ENCODE measurements at places on chromosomes 2 and 18.

DNA sequence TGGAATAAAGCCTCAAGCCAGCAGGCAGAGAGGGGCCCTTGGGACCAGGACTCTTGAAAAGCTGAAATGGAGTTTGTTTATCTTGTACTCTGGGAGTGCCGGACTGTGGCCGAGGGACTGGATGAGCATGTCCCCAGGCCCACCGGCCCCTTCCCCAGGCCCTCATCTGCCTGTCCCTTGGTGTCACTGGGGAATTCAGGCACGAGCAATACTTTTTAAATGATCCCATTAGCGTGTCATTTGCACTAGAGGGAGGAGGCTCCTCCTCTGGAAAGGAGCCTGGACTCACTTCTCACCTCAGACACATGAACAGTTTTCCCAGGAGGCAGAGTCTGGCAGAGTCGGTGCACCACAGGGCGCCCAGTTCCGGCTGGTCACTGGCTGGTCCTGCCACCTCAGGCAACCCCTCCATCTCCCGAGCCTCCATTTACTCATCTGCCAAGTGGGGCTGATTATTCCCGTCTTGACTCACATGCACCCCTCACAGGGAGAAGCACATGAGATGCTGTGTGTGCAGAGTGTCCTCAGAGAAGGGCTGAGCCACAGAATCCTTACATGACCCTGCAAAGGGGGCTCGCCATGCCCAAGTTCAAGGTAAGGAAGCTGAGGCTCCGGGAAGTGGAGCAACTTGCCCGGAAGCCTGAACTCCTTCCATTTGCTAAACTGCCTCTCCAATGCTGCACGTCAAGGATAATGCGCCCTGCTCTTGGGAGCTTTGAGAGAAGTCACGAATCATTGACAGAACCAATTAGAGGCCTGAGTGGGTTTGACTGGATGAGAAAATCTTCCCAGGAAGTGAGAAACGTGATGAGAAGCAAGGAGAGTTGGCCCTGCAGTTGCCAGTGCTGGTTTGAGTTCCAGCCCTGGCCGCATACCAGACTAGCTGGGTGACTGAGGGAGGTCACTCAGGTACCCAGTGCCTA, 26.7 kb downstream of the CIB4 start:
- no peak for DNase-seq

- DNase-seq, result no peak
These were observed 232.9 kb upstream of the CDH2 start for GRCh38 chr18:28409811-28410210.

- no peak for DNase-seq
These were observed 84.0 kb downstream of the SPP2 start for GRCh38 chr2:234134496-234134895.

GRCh38 chr18:48988508-48989303, 37.9 kb upstream of the SMAD7 start:
- no peak for DNase-seq

DNA sequence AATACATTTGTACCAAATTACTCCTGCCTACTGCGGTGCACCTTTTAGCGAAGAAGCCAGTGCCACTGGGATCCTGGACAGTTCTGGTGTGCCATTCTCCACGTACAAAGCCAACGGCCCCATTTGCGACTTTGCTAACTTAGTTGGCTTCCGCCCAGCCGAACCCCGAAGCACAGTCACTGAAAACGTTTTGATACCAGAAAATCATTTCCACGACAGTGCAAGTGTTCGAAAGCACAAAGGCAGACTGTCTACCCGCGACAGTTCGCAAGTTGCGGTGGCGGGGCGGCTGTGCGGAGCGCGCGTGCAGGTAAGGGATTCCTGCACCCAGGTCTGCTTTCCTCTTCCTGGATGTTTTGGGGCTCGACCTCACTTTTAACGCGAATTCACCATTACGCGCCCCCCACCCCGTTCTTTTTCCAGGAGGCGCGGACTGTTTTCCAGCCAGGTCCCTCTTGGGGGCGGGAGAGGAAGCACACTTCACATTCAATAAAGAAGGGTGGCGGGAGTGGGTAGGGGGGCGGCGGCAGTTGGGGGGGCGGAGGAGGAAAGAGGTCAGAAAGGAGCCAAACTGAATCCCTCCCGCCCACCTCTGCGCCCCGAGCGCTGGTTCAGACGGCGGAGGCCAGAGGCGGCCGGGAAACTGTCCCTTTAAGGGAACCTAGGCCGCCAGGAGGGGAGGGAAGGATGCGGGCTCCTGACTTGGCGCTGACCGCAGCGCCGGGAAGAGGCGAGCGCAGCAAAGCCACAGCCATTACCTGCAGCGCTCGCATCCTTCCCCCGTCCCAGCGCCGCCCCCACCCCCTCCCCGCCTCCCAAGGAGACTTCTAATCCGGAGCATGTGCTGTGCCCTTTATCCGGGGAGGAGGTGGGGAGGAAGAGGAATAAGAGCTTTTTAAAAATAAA, 107.4 kb upstream of the KCTD1 start:
- no peak for DNase-seq

- no peak for DNase-seq
These were observed 366.4 kb downstream of the XIRP2 start for GRCh38 chr2:167254721-167255120.

DNA sequence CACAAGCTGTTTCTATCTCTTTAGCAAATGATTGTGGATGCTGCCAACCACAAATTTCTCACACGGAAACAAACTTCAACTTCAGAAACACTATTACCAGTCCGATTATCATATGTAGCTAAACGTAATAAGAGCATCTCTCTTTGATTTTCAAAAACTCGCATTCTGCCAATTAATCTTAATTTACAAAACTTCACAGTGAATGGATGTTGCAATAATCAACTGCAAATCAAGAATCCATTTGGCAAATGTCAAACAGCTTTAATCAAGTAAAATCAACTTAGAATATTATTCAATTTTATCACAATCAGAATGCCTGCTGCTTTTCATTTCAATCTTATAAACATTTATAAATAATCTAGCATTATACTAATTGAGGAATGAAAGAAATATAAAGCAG, 54.2 kb downstream of the DTNB start:
- no peak for DNase-seq

- no peak for DNase-seq
These were observed 865.3 kb downstream of the ERBB4 start for GRCh38 chr2:211673133-211673905.

DNA sequence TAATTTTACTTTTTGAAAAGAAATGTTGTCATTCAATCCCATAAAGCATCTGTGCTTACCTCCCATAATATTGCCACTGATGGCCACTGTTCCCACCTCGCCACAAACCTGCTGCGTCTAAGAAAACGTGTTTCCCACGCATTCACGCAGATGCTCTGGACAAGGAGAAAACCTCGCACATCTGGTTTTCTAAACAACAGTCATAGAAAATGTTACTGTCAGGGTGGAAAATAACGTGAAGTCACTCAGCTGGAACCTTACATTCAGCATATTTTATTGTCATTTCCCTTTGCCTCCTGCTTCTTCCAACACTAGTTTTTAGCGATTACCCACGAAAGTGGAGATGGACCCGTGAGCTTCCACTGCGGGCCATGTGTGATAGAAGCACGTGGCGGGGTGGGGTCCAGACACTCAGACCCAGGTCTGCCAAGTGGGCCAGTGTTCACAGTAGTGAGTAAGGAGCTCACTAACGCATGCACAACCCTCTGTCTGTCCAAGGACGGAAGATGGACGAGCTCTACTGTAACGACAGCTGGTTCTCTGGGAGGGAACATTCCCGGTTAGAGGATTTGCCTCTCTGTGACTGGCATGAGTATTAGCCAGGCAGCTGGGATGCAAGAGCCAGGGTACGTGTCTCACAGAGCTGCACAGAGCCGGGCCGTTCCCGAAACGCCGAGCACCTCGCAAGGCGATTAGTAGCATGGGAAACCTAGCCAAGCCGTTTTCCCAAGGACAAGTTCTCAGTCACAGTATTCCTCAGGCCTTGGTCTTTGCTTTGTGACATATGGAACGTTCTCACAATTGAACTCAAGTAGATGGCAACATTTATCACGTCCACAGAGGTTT, 94.5 kb downstream of the MTCL1 start:
- no peak for DNase-seq
